Stimulated activated CD4-positive, alpha-beta T cell treated with anti-CD3 and anti-CD28 coated beads, Interleukin-4, amount 100 ng/mL, for 48 hours (primary cell): ENCODE measurements at places on chromosomes 7 and 10.
A peak's percentile ranks its signal among the peaks of the same experiment; 100 is the strongest.

DNA sequence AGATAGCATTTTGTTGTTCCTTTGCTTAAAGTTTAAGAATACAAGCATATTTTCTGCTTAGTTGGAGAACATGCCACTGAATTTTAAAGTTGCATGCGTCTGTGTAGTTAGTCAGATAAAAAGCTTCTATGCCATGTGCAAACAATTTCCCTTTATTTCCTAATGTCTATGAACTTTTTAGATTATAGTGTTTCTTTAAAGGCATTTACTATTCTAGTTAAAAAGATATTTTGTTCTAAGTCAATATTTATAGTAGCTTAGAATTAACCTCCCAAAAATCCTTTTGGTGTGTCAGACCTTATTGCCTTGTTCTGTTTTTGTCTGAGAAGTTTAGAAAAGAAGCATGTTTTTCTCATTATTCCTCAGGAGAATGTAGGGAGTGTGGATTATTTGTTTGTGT lies 99.0 kb upstream of the GATA3 start:
- no peak for DNase-seq

DNA sequence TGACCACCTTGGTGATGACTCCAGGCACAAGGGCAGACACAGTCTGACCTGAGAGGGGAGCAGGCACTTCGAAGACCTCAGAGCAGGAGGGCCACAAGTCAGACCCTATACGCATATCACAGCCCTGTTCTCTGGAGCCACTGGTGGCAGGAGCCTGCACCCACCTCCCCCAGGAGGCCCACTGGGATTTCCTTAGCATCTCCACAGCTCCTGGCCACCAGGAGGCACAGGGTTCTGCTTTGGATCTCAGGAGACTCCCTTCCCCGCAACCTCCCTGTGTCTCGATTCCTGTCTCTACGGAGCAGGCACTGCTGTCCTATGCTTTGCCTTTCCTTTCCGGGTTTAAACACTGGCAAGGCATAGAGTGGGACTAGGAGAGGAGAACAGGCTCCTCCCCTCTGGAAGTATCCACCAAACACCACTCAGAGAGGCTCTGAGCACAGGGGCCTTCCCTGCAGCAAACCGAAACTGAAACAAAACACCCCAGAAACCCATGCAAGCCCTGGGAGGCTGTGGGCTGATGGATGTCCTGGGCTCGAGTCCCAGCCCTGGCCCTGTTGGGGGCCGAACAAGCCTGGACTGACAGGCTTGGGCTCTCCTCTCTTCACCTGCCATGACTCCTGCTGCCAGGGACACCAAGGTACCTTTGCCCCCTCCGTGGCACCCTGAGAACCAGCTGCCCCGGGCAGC lies 166.3 kb downstream of the NEURL1 start:
- peak; percentile 40 for DNase-seq

- no peak for DNase-seq
Observed at GRCh38 chr7:150377196-150377595, 1.9 kb upstream of the ZNF775 start.

DNA sequence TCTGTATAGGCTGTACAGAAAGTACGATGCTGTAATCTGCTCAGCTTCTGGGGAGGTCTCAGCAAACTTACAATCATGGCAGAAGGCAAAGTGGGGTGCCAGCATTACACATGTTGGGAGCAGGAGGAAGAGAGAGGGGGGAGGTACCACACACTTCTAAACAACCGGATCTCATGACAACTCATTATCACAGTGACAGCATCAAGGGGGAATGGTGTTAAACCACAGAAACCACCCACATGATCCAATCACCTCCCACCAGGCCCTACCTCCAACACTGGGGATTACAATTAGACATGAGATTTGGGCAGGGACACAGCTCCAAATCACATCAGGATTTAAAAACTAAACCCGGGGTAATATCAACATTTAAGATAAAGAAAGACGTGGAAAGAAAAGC lies 468.8 kb upstream of the AUTS2 start:
- no peak for DNase-seq

GRCh38 chr10:7788639-7789286 lies 786 bp downstream of the ATP5F1C start:
- DNase-seq = peak; percentile 1

DNA sequence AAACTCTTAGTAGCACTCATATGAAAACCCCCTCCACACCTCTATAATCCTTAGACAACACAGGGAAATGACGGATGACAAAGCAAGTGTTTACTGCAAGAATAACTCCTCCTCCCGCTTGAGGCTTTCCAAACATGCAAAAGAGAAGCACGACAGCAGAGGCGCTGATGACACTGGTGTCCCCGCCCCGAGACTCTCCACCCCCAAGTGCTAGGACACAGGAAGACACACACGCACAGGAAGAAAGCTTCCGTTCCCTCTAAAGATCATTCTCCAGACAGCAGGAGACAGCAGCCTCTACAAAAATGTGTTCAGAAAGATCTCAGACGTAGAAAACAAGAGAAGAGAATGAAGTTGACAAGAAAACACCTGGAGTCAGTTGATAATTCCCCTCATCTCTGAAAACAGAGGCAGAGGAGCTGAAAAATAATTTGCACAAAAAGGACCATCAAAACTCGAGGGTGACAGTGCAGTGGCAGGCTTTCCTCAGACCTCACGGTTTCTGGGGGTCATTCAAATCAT lies 90.2 kb downstream of the DLG5 start:
- DNase-seq = peak; percentile 46

DNA sequence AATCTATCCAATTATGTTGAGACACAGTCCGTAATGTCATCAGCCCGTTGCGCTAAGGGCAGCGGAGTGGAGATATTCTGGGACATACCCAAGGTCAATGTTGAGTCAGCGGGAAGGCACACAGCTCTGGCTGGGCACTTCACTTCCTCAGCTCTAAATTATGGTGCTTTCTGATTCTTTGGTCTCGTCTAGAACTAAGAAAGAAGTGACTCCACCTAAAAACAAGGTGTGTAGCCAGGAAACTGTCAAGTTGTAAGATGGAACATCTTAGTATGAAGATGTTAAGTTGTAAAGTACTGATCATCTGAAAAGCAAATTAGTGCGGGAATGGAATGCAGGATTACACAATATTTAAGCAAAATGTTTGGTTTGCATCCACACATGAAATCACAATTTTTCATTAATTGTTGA lies 43.1 kb downstream of the BAIAP2L1 start:
- no peak for DNase-seq

- no peak for DNase-seq
Observed at GRCh38 chr10:89963451-89964102, 262.2 kb downstream of the KIF20B start.

DNA sequence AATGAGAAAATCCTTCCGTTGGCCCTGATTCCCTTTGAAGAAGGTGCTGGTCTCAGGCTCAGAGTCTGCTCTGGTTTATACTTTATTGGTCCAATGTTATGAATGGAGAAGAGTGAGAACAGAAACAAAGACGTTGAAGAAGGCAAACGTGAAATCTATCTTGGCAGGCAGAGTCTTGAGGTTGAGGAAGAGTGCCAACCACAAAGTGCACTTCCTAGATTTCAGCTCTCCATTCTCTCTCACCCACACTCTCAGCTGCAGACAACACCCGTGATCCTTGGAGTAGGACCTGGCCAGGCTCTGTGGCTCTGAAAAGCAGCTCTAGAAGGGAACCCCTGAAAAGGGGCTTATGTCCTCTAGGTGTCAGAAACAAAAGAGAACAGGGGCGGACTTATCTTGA lies 128.9 kb upstream of the PLXNA4 start:
- DNase-seq = no peak

- no peak for DNase-seq
Observed at GRCh38 chr7:107563081-107563774, 492 bp downstream of the COG5 start.

DNA sequence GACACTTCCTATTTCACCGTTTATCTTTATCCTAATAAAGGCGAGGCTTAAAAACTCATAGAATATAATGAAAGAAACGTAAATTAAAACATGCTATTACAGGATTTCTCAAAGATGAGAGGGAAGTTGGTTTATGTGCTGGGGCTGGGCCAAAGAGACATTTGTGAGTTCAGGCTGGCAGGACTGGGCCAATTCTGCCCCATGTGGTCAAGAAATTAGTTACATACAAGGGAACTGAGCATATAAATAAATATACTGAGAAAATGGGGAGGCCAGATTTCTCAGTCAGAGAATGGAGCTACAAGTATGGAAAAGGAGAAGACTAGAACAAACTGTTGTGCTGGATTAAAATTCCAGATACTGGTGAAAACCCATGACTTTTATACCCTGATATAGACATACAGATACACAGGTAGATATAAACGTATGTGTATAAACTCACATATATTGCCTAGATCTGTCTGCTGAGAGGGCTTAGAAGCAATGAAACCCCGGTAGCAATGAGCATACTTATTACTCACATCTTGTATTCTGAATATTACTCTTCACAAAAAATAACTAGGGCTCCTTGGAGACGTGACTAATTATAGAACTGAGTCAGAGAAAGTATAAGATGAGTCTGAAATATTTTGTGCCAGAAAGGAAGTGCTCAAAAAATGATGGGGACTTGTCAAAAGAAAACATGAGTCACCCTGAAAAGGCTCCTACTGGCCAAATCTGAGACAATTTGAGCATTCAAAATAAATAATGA lies 155.7 kb upstream of the FGFR2 start:
- no peak for DNase-seq

DNA sequence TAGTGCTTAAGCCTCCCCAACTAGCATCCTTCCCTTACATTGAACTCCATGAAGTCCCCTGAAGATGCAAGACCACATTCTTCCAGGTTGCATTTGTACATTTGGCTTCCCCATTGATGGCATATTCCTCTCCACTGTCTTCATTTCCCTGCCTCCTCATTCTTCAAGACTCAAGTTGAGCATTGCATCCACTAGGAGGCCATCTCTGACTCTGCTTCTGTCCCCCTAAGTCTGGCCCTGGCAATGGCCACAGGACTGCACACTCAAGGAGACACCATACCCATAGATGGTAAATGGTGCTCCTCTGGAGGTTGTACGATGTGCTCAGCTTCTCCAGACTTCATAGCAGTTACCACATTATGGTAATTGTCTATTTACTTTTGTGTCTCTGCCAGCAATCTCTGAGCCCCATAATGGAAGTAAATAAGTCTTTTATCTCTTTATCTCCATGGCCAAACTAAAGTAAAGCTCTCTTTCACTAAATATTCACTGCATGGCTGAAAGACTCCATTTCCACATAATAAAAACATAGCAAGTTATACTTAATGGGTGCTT lies 112.6 kb downstream of the PTPRZ1 start:
- DNase-seq = no peak

DNA sequence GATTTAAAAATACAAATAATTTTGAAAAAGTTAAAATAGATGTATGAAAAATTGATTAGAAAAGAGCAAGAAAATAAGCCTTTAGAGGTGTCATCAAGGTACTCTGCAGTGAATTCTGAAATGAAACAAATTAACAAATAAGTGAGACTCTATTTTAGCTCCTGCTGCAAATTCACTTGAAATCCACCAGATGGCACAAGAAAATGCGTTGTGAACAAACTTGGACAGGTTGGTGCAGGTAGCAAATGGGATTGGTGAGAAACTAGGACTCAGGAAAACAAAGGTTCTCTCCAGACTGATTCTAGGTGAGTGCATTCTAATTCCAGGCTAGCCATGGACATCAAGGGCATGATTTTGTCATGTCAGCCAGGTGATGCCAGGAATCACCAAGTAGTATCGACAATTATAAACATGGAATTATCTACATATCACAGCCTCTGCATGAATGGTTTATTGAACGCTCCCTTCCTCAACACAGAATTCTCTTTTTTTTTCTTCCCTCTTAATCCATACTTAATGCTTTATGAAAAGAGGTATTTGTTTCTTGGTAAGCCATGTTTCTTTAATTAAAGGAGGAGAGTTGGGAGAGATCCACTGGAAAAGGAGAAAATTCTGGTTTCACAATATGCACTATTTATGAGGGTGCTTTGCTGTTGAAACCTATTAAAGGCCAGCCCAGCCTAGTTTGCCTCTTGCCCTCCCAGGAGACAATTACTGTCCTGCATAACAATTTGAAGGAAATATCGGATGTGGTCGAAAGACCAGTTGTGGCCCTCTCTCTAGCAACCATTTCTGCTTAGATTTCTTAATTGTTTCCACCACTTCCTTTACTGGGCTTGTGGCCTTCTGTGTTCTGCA lies 118.1 kb downstream of the ZNF365 start:
- DNase-seq = no peak

DNA sequence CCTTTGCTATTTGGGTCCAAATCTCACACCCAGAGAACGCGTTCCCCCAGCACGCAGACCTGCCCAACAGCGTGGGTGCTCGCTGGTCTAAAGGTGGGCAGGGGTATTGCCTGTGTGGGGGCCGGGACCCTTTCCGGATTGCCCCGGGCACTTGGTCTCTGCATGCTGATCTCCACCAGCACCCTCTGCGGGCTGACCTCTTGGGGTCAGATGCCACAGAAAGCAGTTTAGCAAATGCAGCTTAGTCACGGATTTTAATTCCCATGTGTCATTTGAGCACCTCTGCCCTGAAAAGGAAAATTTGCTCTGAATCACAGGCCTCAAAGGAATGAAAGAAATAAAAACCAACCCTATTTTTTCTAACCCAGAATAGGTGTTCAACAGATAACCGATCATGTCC lies 46.7 kb downstream of the PKD1L1 start:
- no peak for DNase-seq

DNA sequence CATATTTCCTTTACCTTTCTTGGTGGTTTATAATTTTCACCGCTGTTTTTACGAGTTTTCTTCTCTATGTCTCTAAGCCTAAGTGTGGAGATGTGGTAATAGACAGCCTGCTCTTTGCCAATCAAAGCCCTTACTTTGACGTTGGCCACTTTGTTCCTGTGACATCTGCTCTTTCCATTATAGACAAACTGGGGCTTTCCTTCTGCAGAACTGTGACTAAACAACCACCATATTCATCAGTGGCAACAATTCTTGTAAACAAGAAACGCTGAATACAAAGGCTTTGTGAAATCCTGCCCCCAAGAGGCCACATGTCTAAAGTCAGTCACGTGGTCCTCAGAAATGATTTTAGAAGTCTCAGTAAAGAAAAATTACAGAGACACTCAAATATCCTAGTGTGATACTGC lies 59.6 kb upstream of the CAPZA2 start:
- DNase-seq = no peak
